ENCODE measurements at places on chromosomes 2 and 18. TPM values are rescaled to one million over a fixed set of nuclear protein-coding genes. Genes with fewer than 3 reads are reported as not detected.

DNA sequence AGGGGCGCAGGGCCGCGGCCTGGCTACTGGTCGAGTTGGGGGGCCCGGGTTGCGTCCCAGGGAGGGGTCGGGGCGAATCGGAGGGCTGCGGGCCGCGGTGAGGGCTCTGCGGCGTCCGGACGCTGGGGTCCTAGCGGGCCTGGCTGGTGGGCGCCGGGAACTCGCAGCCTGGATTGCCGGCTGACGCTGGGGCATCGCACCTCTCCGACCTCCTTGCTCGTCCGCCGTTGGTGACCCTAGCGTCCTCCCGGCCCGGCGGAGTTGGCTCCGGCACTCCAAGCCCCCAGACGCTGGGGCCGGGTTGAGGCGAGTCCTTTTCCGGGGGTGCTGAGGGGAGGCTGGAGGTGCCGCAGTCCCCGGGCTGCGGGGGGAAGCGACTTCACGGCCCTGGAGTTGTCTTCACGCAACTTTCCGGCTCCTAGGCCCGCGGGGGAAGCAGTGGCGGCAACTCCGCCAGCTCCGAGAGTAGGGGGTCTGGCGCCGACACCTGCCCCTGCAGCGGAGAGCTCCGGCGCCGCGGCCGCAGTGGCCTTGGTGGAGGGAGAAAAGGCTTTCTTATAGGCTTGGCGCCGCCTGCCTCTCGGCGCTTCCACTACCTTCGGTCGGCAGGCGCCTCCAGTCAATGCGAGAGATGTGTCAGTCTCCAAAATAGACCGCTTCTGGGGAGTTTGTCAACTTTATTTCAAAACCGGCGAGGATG, 70.3 kb downstream of the HAUS1 start:
- H3K4me3 ChIP-seq = peak overlapping the region; percentile 94
- H3K36me3 ChIP-seq = no peaks in the 10 kb centered on the region
- peak; percentile 25 for DNase-seq
- no peaks in the 10 kb centered on the region for H3K27me3 ChIP-seq
- peaks cover 27% of the 10 kb centered on the region for H3K4me1 ChIP-seq
- H3K27ac ChIP-seq = peak overlapping the region; percentile 94

GRCh38 chr2:74457549-74458131, 598 bp upstream of the WBP1 start:
- peak overlapping the region; percentile 72 for H3K4me3 ChIP-seq
- H3K36me3 ChIP-seq = peaks cover 14% of the 10 kb centered on the region
- H3K27ac ChIP-seq = peak overlapping the region; percentile 99
- peaks cover 32% of the 10 kb centered on the region for H3K4me1 ChIP-seq

DNA sequence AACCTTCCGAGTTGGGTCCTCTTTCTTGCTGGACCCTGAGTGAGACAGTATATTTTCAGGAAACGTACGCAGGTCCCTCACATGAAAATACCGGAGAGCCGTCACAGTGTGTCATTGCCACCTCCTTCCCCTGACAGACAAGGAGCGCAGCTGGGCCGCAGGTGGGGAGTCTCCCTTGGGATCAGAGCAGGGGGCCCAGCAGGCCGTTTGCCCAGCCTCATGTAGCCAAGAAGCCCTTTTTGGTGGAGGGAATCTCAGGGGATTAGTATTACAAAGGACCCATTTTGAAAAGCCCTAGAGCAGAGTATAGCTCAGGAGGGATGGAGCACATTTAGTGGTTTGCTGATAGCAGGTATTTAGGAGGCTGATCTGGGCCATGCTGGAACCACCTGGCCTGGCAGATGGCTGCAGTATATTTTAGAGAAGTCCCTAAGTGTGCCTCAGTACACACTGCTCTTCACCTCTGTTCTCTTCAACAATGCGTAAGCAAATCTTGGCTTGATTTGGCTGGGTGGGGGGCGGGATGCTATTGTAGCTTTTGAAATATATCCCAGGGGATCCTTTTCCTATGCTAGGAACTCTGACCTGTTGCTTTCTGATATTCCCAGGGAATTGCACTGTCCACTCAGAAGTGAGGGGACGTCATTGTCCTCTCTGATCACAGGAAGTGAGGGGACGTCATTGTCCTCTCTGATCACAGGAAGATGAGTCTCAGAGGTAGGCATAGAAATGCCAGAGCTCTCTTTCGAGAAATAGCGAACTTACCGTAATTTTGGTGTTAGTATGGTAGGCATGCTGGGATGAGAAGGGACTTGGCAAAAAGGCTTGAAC, 171.9 kb downstream of the HRH4 start:
- no peaks in the 10 kb centered on the region for H3K36me3 ChIP-seq
- DNase-seq = no peak

DNA sequence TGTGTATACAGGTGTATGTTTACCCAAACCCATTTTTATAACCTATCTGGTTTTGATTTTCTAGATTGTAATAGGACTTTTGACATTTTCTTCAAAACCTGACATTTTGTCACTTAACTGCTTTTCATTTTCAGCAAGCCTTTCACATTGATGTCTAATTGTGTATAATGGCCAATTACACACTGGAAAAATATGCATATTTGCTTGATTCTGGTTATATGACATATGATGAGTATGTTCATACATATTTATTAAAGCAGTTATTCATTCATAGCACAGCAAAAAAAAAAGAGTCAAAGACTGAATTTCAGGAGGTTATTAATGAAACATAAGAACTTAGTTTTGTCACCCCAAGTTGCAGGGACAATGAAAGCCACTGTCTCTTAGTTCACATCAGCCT, 307.7 kb upstream of the TNP1 start:
- H3K4me1 ChIP-seq = no peaks in the 10 kb centered on the region
- no peak overlapping the region for H3K4me3 ChIP-seq
- no peak overlapping the region for H3K27ac ChIP-seq
- no peaks in the 10 kb centered on the region for H3K36me3 ChIP-seq
- no peak for DNase-seq

- no peaks in the 10 kb centered on the region for H3K4me1 ChIP-seq
- H3K27me3 ChIP-seq = no peaks in the 10 kb centered on the region
- H3K27ac ChIP-seq = no peak overlapping the region
- no peaks in the 10 kb centered on the region for H3K36me3 ChIP-seq
- H3K4me3 ChIP-seq = no peak overlapping the region
These were observed 50.0 kb upstream of the HPCAL1 start for GRCh38 chr2:10252661-10253060.

DNA sequence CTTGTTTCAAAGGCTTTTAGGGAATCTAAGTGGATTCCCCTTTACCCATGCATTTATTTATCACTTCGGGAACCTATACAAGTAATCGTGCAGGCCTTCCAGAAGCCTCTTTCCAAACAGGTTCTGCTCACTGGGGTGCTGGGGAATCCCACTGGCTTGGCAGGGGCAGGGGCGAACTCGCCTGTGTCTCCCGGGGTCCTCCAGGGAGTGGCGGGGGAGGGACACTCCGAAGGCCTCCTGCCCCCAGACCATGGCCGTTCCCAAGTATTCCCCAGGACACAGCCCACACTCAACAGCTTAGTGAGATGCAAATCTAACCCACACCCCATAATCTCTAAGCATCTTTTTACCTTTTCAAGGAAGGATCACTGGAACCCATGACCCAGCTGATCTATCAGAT, 6.5 kb downstream of the DNMT3A start:
- no peak for DNase-seq
- no peak overlapping the region for H3K4me3 ChIP-seq
- no peak overlapping the region for H3K27ac ChIP-seq
- peaks cover 47% of the 10 kb centered on the region for H3K4me1 ChIP-seq

Gene NEURL3
- not detected for total RNA-seq
